Breast epithelium (tissue), 4 donors: ENCODE measurements at places on chromosomes 7 and 10. TPM values are rescaled to one million over a fixed set of nuclear protein-coding genes. Genes with fewer than 3 reads are reported as not detected.
A peak's percentile ranks its signal among the peaks of the same experiment; 100 is the strongest.

The AASS gene
- total RNA-seq: 50.1 TPM

The SEMA4G gene
- 0.48 TPM for total RNA-seq

The TYW1B gene
- 7.2 TPM for total RNA-seq

The ANKRD7 gene
- 0.73 TPM for total RNA-seq

The NKX6-2 gene
- total RNA-seq: not detected

The GPRIN2 gene
- total RNA-seq: 5.9 TPM

The RGR gene
- total RNA-seq: 0.96 TPM

The FAM13C gene
- 6.9 TPM for total RNA-seq

DNA sequence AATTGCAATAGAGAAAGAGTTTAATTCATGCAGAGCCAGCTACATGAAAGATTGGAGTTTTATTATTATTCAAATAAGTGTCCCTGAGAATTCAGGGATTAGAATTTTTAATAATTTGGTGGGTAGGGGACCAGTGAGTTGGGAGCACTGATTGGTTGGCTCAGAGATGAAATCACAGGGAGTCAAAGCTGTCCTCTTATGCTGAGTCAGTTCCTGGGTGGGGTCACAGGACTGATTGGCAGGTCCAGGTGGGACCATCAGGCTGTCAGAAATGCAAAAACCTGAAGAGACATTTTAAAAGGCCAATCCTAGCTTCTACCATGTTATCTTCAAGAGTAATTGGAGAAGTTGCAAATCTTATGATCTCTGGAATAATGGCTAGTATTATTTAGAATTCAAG is 56.0 kb upstream of the KAT6B start:
- no peaks in the 10 kb centered on the region for H3K4me1 ChIP-seq
- no peaks in the 10 kb centered on the region for H3K27me3 ChIP-seq
- no peak overlapping the region for H3K27ac ChIP-seq
- DNase-seq: no peak
- H3K4me3 ChIP-seq: no peak overlapping the region

DNA sequence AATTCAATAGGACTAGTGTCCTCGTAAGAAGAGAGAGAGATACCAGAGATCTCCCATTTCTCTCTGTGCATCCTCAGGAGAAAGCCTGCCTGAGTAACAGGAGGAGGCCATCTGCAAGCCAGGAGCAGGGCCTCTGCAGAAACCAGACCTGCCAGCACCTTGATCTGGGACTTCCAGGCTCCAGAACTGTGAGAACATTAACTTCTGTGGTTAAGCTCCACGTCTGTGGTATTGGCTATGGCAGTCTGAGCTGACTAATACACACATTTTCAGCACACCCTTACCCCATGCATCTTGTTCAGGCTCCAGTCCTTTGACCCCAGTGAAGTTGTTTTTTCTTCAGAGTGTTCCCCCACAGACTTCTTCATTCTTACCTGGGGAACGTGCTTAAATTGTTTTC is 3.1 kb upstream of the CRTAC1 start:
- no peaks in the 10 kb centered on the region for H3K36me3 ChIP-seq
- H3K4me3 ChIP-seq: no peak overlapping the region
- H3K4me1 ChIP-seq: no peaks in the 10 kb centered on the region
- H3K27ac ChIP-seq: no peak overlapping the region
- peaks cover 29% of the 10 kb centered on the region for H3K27me3 ChIP-seq

GRCh38 chr7:41816111-41816510 is 113.2 kb upstream of the INHBA start:
- no peaks in the 10 kb centered on the region for H3K4me1 ChIP-seq
- no peaks in the 10 kb centered on the region for H3K36me3 ChIP-seq
- no peak overlapping the region for H3K4me3 ChIP-seq
- no peaks in the 10 kb centered on the region for H3K27me3 ChIP-seq

DNA sequence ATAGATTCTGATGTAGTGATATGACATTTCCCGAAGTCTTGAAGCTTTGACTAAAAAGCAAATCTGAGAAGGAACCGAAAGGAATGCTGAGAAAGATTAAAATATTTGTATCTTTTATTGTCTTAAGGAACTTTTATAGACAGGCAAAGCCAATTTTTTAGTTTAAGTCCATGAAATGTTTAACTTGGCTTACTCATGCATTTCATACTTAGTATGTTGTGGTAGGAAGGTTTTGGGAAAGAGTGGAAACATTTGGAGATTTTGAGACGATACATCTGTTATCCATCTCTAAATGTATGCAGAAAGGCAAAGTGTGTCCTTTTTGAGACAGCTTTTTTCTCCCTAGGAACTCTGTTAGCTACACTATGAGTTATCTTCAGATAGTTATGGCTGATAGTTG is 10.1 kb downstream of the TBC1D12 start:
- H3K27ac ChIP-seq: no peak overlapping the region
- H3K27me3 ChIP-seq: no peaks in the 10 kb centered on the region
- H3K4me3 ChIP-seq: no peak overlapping the region
- no peaks in the 10 kb centered on the region for H3K4me1 ChIP-seq
- no peak for DNase-seq

- H3K27me3 ChIP-seq: no peaks in the 10 kb centered on the region
- DNase-seq: no peak
- H3K4me3 ChIP-seq: no peak overlapping the region
- H3K27ac ChIP-seq: no peak overlapping the region
- no peaks in the 10 kb centered on the region for H3K36me3 ChIP-seq
Measured at GRCh38 chr10:11326241-11326640, 285.2 kb downstream of the USP6NL start.

DNA sequence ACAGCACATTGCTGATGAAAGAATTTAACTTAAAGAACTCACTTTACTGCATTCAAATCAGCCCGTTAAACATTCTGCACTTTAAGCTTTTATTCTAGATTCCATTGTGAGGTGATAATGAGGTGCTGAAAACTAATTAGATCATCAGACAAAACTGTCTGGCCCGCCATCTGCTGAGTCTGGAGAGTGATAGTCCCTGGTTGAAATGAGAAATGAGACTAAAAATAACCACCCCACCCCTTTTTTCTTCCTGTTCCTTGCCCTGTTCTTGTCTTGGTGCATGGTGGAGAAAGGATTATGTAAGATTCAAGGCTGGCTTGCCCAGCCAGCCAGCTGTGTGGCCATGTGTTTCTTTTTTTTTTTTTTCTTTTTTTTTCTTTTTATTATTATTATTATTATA is 277.0 kb upstream of the COBL start:
- no peak overlapping the region for H3K4me3 ChIP-seq
- H3K4me1 ChIP-seq: no peaks in the 10 kb centered on the region
- H3K36me3 ChIP-seq: no peaks in the 10 kb centered on the region
- no peaks in the 10 kb centered on the region for H3K27me3 ChIP-seq
- DNase-seq: no peak
- H3K27ac ChIP-seq: no peak overlapping the region

DNA sequence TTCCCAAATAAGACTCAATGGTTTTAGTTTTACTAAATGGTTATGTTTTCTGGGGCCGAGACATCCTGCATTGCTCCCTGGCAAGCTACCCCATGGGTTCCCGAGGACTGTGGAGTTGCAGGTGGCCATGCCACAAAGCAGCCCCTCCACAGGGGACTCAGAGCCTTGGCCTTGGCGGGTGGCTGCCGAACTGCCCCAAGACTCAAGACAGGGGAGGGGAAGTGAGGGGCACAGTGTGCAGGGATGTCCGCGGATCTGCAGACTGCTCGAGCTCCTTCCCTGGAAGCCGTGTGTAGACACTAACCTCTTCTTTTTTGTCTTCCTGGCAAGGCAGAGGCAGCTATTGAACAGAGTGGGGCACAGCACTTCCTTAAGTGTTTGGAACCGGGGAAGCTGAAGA is 154.6 kb downstream of the EBF3 start:
- no peak overlapping the region for H3K27ac ChIP-seq
- H3K36me3 ChIP-seq: no peaks in the 10 kb centered on the region
- H3K4me3 ChIP-seq: no peak overlapping the region

DNA sequence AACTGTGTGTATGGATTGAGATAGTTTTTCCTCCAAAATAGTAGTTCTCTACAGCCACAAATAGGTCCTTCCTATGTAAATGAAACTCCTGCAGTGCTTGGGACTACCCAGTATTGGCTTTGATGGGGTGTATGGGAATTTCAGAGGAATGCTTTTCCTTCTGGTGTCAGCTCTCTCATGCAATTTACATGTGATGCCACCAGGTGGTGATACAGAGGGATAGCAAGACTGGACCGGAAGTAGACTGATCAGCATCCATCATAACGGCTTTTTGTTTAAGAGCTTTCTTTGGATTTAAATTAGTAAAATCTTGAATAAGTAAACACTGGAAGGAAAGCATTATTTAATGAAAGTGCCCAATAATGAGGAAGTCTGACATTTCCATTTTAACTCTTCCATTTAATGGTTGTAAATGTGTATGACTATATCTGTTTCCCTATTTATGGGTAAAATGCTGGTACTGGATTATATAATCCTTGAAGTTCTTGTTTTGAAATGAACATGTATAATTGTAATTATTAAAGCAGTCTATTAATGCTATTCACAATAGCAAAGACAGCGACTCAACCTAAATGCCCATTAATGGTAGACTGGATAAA is 22.7 kb downstream of the DYNC1I1 start:
- no peaks in the 10 kb centered on the region for H3K27me3 ChIP-seq
- no peaks in the 10 kb centered on the region for H3K4me1 ChIP-seq
- H3K36me3 ChIP-seq: no peaks in the 10 kb centered on the region
- DNase-seq: no peak
- no peak overlapping the region for H3K4me3 ChIP-seq

- H3K27ac ChIP-seq: no peak overlapping the region
- H3K4me1 ChIP-seq: no peaks in the 10 kb centered on the region
- H3K36me3 ChIP-seq: no peaks in the 10 kb centered on the region
- no peaks in the 10 kb centered on the region for H3K27me3 ChIP-seq
- no peak overlapping the region for H3K4me3 ChIP-seq
- DNase-seq: no peak
Measured at GRCh38 chr7:7884855-7885254, 83.7 kb upstream of the GLCCI1 start.

DNA sequence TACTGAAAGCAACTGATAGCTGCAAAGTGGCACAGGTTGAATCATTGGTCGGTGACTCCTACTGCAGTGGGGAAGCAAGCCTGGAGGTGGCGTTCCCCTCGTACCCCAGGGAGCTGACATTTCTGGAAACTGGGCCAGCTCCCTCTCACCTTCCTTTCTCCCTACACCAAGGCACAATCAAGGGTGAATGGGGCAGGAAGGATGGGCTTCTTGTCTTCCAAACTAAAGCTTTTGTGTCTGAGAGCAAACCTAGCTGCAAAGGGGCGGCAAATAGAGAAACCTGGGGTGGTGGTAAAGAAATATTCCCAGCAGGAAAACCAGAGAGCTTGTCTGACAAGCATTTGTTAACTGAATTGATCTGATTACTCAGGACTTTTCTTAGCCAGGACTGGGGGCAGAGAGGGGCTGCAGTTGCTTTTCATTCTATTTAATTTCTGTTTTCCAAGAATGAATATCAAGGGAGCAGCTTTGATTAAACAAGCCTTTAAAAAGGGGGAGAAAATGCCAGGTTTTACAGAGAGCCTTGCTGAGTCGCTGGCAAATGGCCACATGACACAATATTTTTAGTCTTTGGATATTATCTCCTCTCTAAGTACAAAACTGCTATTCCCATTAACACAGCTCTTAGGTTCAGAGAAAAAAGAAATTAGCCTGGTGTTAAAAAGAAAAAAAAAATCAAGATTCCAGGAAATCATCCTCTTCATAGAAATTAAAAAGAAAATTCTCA is 27.8 kb downstream of the CDHR3 start:
- H3K4me3 ChIP-seq: no peak overlapping the region
- no peaks in the 10 kb centered on the region for H3K27me3 ChIP-seq
- no peaks in the 10 kb centered on the region for H3K36me3 ChIP-seq
- no peak overlapping the region for H3K27ac ChIP-seq
- no peak for DNase-seq

DNA sequence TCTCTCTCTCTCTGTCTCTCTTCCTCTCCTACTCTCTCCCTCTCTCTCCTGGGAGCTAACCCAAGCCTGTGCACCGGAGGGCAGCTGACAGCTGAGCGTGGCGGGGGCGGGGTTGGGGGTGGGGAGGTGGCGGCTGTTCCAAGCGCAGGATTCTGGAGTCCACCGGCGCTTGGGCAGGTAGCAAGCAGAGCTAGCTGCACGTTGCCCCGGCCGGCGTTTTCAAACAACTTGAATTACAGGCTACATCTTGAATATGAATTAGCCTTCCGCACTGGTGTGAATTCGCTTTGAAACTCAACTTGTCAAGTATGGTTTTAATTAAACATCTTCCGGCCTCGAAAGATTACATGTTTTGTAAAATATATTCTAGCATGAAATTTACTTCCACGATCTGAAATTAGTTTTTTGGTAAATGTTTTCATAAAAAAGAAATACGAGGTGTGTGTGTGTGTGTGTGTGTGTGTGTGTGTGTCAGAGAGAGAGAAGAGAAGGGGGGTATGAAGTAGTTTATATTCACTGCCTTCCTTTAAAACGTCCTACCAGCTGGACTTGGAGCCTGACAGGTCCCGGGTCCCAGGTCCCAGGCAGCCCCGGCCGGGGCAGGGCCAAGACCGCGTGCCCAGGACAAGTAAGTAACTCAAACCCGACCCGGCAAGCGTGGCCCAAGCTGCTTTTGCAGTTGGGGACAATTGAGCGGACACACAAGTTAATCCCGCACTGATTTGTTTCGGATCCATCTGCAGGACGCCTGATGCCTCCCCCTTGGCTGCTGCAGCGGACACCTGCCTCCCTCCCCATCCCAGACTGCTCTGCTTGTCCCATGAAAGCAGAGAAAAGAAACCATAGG is 9.0 kb upstream of the DLX6 start:
- no peaks in the 10 kb centered on the region for H3K36me3 ChIP-seq
- H3K27ac ChIP-seq: no peak overlapping the region
- H3K4me1 ChIP-seq: no peaks in the 10 kb centered on the region
- H3K27me3 ChIP-seq: peaks cover 3% of the 10 kb centered on the region
- no peak overlapping the region for H3K4me3 ChIP-seq

- DNase-seq: no peak
- H3K36me3 ChIP-seq: no peaks in the 10 kb centered on the region
- H3K4me1 ChIP-seq: no peaks in the 10 kb centered on the region
- H3K27me3 ChIP-seq: no peaks in the 10 kb centered on the region
Measured at GRCh38 chr10:104242545-104242944, 10.4 kb upstream of the CFAP43 start.

- no peaks in the 10 kb centered on the region for H3K27me3 ChIP-seq
- H3K4me3 ChIP-seq: no peak overlapping the region
- no peak overlapping the region for H3K27ac ChIP-seq
- H3K36me3 ChIP-seq: no peaks in the 10 kb centered on the region
Measured at GRCh38 chr7:82362129-82362706, 81.4 kb downstream of the CACNA2D1 start.

- H3K4me3 ChIP-seq: no peak overlapping the region
- no peaks in the 10 kb centered on the region for H3K4me1 ChIP-seq
- no peak for DNase-seq
- H3K27ac ChIP-seq: peak overlapping the region; percentile 48
Measured at GRCh38 chr10:323651-324293, 188.5 kb downstream of the ZMYND11 start.

GRCh38 chr7:136877509-136877908 is 9.1 kb downstream of the CHRM2 start:
- no peak overlapping the region for H3K27ac ChIP-seq
- no peaks in the 10 kb centered on the region for H3K27me3 ChIP-seq
- H3K4me3 ChIP-seq: no peak overlapping the region
- no peaks in the 10 kb centered on the region for H3K4me1 ChIP-seq
- no peaks in the 10 kb centered on the region for H3K36me3 ChIP-seq

- H3K36me3 ChIP-seq: no peaks in the 10 kb centered on the region
- H3K4me3 ChIP-seq: no peak overlapping the region
- no peak for DNase-seq
- no peaks in the 10 kb centered on the region for H3K27me3 ChIP-seq
- H3K27ac ChIP-seq: no peak overlapping the region
Measured at GRCh38 chr10:99676426-99676825, 17.1 kb downstream of the ENTPD7 start.

- no peaks in the 10 kb centered on the region for H3K36me3 ChIP-seq
- peaks cover 5% of the 10 kb centered on the region for H3K27me3 ChIP-seq
- DNase-seq: no peak
- peak overlapping the region; percentile 45 for H3K27ac ChIP-seq
- no peaks in the 10 kb centered on the region for H3K4me1 ChIP-seq
Measured at GRCh38 chr7:159145490-159145855, 806 bp upstream of the VIPR2 start.
